ENCODE measurements at places on chromosomes 13 and 19.

- DNase-seq = no peak
Observed at GRCh38 chr13:39047560-39047959, 9.3 kb downstream of the NHLRC3 start.

- no peak for DNase-seq
Observed at GRCh38 chr13:29436721-29437280, 158.7 kb downstream of the SLC7A1 start.

DNA sequence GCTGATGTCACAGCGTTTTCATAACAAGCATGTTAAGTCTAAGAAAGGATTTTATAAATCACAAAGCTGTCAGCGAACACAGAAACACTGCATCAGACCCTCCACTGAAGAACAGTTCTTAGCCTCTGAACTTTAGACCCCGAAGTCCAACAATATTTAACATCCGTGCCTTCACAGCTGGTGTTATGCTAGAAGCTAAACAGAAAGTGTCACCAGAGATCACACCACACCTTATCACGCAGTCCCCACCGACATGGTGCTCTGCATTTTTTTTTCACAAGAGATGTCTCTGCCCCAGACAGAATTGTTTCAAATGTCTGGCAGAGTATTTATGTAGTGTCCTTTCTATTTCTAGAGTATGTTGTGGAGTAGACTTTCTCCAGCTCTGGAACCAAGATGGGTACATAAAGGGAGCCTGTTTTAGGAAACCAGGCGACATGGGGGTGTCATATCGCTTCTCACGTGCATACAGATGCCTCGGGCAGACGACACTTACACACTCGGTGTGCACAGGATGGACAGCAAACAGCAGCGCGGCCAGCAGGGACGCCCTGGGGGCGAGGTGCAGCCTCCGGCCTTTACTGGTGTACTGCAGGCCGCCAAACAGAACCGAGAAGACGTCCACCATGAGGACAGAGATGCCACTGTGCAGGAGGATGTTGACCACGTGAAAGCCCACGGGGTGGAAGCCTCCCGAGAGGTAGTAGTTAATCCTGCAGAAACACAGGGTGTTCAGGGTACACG, 12.0 kb downstream of the TMTC4 start:
- no peak for DNase-seq

DNA sequence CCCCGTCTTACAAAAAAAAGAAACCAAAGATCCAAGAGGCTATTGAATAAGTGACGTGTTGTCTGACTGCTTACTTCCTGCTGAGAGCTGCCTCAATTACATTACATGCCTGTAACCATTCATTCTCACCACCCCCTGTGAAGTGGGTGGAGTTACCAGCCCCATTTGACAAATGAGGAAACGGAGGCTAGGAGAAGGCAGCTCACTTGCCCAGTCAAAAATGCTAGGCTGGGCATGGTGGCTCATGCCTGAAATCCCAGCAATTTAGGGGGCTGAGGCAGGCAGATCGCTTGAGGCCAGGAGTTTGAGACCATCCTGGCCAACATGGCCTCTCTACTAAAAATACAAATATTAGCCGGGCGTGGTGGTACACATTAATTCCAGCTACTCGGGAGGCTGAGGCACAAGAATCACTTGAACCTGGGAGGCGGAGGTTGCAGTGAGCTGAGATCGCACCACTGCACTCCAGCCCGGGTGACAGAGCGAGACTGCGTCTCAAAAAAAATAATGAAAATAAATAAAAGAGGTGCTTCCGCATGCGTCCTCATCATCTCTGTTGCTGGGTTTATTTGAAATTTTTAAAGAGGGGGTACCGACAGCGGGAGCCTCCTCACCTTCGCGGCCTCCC, 499 bp downstream of the LSM7 start:
- DNase-seq = peak; percentile 26

DNA sequence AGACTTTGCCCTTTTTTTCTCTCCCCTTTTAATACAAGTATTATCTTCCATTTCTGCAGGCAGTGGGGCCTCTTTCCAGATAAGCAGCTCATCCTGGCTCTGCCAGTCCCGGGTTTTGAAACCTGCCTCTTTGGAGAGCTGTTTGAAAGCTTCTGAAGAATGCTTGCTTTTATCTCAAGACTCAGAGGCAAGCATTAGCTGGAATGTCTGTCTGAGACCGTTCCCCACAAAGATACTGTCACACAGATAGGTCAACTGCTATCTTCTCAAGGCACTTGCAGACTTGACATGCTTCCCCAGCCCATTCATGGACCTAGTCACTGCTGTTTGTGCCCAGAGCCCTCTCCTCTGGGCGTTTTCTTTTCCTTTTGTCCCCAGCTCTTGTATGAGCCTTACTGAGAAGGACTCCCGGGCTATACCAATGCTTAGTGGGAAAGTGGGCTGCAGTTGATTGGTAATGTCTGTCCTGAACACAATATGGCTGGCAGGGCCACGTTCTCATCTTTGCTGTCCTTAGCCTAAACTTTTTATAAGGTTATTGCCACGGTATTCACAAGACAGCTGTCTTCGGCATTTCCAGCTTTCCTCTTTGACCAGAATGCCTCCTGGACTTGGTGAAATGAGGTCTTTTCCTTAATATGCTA, 13.4 kb downstream of the SERP2 start:
- no peak for DNase-seq

DNA sequence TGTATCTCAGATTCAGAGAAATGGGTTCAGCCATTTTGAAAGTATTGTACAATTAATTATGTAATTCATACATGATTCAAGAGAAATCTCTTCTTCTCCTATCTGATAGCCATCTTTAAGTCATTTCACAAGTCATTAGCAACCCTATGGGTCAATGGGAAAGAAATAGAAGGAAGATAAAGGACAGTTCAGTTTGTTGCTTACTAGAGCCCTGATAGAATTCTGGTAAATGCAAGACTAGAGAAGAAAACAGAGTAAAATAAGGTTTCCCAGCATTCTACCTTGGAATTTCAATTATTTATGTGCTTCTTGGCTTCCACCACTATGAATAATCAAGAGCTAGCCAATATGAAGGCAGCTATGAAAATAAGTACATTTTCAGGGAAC, 117.7 kb downstream of the LHFPL6 start:
- DNase-seq = no peak

GRCh38 chr19:6540918-6541689, 10.3 kb downstream of the TNFSF9 start:
- DNase-seq = no peak

DNA sequence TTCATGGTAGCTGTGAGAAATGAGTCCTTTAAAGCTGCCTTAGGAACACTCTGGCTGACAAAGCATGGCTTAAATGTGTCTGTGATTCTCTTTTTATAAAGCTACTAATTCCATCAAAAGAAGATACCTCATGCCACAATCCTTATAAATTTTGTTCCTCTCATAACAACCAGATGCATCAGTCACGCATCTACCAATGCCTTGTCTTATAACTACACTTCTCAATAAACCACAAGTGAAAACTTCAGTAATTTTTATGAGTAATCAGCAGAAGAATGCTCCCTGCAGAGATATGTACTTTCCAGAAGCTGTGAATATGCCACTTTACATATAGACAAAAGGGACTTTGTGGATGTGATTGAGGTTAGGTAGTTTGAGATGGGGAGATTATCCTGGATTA, 147.8 kb downstream of the SUCLA2 start:
- DNase-seq = no peak

GRCh38 chr19:16902545-16902944, 13.7 kb downstream of the F2RL3 start:
- DNase-seq = no peak

- DNase-seq = no peak
Observed at GRCh38 chr19:3513229-3514140, 7.4 kb downstream of the FZR1 start.

GRCh38 chr19:50036908-50037307, 11.1 kb downstream of the ZNF473 start:
- DNase-seq = no peak

DNA sequence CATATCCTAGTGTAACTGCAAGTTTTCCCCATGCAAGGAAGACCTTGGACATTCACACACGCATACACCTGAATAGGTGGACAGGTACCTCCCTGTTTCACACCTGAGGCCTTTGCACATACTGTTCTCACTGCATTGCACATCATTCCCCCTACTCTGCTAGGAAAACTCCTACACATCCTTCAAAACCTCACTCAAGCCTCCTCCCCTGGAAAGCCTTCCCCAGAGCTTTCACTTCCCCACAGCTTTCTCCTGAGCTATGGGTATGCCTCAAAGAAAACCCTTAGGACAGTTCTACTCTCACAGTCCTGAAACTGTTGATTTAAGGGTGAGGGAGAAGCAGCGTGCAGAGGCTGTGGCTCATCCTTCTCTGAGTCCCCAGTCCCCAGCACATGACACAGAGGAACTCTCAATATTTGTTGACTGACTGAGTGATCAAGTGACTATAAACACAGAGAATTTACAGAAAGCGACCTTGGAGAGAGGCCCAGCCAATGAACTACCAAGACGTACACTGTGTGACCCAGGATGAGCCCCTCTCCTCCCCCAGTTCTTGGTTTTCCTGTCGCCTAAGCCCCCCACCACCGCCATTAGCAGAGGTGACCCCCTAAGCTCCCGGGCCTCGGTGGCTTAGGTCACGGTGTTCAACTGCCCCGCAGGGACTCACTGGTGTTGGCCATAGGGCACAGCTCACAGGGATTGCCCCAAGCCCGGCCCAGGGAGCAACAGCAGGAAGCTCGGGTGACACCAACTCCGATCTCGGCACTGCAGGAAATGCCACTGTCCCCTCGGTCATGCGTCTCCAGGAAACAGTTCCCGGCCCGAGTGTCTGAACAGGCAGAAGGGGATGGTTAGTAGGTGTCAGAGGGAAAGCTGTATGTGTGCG, 40.6 kb downstream of the FBN3 start:
- DNase-seq = no peak

GRCh38 chr19:40594657-40595091, 6.5 kb upstream of the LTBP4 start:
- DNase-seq = no peak

GRCh38 chr13:81770868-81771505, 1430.1 kb upstream of the SPRY2 start:
- DNase-seq = no peak

DNA sequence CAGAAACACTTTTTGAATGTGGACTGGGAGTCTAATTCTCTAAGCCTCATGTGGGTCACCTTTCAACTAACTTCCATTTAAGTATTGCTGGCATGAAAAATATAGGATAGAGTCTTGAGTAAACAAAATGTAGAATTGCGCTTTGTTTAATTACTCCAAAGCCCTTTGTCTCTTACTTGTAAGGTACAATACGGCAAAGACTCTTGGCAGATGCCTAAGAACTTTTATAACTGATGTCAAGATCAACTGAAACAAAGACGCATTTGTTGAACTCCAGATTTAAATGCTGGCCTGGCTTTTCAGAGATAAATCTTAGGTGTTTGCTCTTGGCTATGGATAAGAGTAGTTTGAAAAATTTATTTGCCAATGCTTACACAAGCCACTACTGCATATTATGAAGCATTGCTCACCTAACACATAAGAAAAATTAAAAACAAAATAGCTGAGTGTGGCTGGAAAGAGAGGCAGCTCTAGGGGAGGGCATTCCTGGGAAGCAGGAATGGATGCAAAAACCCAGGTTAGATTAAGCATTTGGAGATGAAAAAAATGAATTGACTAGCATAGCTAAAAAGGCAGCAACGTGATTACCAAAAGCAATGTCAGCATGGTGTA, 107.3 kb upstream of the STARD13 start:
- DNase-seq = no peak

DNA sequence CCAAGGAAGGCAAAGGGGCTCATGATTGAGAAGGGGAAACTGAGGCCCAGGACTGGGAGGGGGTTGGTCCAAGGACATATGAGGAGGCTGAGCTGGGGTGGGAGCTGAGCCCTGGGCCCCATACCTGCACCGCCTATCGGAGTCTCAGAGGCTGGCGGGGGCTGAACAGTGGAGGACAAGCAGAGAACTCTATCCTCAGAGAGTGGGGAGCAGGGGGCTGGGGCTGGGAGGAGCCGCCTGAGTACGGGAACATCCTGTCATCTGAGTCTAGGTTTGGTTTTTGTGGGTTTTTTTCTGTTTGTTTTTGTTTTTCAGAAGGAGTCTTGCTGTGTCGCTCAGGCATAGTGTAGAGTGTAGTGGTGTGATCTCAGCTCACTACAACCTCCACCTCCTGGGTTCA, 6.2 kb downstream of the ARRDC2 start:
- DNase-seq = no peak

GRCh38 chr13:50574731-50575130, 268.8 kb downstream of the DLEU7 start:
- DNase-seq = no peak

DNA sequence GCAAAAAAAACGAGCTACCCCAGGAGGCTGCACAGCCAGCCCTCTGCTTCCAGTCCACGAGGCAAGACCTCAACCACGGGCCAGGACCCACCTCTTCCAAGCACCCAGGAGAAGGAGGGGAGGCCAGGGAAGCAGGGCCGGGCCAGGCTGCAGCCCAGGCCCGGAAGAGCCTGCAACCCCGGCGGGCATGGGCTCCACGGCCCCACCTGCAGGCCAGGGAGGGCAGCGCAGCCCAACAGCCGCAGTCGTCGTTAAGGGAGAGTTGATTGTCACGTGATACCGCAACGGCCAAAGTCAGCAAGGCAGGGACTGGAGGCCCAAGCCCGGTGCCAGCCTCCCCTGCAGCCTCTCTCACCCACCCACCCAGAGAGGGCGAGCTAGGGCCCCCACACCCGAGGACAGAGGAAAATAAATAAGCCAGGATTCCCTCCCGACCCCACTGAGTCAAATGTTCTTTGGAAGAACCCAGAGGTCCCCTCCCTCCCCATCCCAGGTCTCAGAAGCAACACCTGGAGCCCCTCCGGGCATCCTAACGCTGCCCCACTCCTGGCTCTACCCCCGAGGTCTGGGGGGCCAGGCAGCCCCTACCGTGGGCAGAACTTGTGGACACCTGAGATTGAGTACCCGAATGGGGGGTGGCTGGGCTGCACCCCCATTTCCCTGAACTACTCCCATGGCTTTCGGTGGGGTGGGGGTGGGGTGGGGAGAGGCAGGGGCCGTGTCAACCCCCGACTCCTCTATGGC, 5.2 kb upstream of the REXO1 start:
- peak; percentile 60 for DNase-seq

DNA sequence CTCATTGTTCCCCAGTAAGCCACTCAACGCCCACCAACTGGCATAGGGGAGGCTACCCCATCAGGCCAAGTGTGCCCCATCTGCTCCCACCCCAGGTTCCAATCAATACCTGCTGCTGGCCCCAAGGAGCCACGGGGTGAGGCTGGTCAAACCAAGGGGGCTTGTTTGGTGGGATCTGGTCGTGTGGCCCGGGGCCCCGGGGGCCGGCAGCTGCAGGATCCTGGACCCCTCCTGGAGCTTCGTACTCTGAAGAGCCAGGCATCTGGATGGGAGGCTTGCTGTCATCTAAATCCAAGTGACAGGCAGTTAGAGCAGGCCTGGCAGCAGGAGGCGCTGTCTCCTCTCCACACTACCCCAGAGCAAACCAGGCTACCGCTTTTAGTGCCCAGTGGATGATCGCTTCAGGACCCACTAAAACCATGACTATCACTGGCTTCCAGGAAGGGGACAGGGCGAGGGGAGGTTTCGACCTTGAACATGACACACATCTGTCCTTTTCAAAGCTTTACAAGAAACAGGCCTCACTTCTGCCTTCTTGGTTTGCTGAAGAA, 14.2 kb downstream of the CHERP start:
- DNase-seq = peak; percentile 20

All from activated CD4-positive, alpha-beta T cell treated with anti-CD3 and anti-CD28 coated beads for 1 hour (primary cell).